ENCODE measurements at places on chromosomes 1 and 21.

DNA sequence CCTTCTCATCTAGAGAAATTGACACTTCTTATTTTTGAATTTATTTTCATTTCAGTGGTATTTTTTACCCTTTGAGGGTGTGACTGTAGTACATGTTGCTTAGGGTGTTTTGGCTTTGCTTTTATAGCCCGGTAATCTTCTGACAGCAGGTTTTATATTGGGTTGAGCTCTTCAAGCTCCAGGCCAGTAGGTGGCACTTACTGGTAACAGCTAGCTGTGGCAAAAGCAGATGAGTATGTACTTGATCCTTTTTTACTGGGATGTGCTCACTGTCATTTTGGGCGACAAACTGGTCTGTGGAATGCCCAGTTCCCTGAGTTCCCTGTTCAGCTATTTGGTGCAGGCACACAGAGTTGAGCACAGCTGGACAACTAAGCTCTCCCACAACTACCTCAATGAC, 916.2 kb upstream of the B3GALT2 start:
- DNase-seq: no peak

DNA sequence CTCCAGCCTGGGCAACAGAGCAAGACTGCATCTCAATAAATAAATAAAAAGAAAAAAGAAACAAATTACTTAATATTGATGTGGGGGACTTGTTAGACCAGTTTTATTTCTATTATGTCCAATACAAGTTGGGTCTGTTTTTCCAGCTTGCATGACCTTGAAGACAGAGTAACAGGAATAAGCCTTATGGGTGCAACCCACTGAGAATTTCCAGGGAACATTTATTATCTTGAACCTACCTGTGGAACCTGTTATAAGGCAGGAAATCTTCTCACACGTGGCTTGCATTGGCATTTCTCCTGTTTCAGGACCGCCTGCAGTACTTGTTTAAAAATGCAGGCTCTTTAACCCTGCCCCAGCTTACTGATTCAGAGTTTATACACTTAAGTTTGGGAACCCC, 64.0 kb downstream of the ZBTB17 start:
- no peak for DNase-seq

DNA sequence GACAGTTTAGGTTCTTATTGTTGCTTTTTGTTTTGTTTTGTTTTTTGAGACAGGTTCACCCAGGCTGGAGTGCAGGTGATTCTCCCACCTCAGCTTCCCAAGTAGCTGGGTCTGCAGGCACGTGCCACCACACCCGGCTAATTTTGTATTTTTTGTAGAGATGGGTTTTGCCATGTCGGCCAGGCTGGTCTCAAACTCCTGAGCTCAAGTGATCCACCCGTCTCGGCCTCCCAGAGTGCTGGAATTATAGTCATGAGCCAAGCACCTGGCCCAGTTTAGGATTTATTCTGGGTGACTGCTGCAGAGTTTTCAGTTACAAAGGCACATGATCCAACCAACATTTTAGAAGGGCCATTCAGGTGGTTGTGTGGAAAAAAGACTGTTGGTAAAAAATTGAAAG, 102.0 kb downstream of the SPAG17 start:
- DNase-seq: no peak

- no peak for DNase-seq
Measured at GRCh38 chr1:51518586-51519047, 449 bp downstream of the EPS15 start.

DNA sequence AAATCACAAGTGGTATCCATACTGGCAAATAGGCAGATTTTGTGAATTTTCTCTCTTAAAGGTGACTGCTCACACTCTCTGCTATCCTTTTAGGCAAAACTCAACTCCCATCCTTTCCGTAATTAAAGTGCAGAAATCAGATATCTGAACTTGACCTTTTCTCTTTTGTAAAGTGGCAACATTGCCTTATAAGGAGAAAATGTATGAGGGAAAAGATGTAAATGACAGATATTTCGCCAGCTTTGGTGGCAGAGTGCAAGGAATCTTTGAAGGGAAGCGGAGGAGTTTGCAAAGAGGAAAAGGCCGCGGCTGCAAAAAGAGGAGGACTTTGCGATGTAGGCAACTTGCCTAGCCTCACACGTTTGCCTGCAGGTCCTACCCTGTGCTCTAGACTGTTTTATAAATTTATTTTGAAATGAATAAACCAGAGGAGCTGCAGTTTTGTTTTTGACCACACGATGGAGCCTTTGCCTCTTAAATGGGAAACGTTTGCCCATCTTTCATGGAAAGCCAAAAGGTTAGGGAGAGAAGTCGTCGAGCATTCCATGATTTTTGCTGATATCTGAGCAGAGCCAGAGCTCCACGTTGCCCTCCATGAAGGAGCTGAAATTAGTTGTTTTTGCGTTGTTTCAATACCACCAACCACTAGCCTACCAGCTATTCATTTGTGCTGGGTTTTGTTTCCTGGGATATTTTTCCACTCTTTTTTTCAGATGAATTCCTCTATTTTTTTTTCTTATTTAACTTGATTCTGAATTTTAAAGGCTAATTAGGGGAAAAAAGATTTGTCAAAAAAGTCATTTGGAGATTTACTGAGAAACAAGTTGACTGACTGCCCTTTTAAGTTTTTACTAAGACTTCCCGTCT, 242.3 kb downstream of the LMX1A start:
- DNase-seq: peak; percentile 73

DNA sequence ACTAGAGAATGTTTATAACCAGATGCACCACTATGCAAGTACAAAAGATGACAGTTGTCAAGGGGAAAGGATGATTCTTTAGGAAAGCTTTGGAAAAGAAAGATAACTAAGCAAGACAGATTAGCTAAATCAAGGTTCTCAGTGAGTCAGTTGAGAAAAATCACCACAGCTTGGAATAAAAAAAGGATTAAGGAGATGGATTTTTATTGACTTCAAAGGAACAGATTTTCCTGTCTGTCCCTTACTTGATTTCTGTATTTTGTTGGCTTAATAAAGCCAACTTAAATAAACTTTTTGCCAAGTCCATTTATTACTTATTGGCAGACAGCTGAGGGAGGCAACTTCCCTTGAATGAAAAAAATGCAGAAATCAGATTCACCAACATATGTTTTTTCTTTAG, 93.9 kb downstream of the NR5A2 start:
- no peak for DNase-seq

- no peak for DNase-seq
Measured at GRCh38 chr1:7582460-7582972, 188.6 kb upstream of the VAMP3 start.

DNA sequence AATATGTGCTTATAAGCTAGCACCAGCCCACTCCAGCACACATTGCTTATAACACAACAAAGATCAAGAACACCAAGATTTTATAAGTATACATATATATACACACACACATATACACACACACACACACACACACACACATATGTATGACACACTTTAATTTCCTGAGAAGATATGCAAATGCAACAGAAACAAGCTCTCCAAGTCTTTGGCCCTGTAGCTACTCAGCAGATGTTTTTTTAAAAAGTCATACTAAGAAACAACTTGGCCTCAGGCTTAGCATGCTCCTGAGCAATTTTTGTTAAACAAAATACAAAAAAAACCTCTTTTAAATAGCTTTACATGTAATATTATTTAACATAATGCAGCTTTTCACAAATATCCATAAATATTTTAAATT, 11.1 kb downstream of the TNFSF18 start:
- no peak for DNase-seq

DNA sequence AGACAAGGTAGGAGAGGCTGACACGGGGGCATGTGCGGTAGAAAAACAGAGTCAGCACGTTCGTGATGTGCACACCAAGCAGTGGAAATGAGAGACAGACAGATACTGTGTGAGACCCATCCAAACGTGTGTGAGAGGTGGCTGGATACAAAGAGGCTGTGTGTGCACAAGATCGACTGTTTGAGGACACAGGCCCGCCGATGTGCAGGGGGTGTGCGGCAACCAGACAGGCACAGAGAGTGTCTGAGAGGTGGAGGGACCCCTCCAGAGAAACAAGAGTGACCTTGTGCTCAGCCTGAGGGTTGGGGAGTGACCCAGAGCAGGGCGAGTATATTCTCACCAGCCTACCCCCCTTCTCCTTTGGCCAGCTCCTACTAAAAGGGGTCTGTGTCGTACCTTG, 97.8 kb upstream of the IPO9 start:
- DNase-seq: no peak

- DNase-seq: peak; percentile 49
Measured at GRCh38 chr21:19123525-19123924, 719.9 kb upstream of the TMPRSS15 start.

DNA sequence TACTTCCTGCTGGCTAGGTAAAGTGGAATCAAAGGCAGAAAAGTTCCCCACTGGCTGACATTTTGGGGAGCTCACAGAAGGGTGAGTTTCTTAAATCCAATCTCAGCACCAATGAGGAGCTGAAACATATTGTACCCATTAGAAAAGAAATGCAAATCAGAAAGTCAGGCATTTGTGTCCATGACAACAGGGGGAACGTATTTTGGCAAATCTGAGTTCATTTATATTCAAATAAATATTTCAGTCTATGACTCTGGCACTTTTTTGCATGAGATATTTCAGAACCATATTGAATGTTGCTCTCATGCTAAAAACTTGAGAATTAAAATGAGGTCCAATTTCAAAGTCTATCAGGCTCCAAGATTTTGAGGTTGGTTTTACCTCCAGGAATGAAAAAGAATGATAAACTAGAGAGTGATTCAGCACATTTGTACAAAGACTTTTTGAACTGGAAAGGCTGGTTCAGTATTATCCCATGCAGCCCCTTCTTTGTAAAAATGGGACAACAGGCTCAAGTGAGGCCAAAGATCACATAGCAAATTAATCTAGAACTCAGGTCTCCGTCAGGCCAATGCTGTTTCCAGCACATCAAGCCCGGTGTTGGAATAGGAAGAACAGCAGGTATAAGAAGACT, 202.2 kb downstream of the RRAGC start:
- no peak for DNase-seq

GRCh38 chr1:34711485-34711884, 43.4 kb upstream of the GJB5 start:
- DNase-seq: no peak

GRCh38 chr1:236862615-236863211, 67.6 kb downstream of the MTR start:
- no peak for DNase-seq

DNA sequence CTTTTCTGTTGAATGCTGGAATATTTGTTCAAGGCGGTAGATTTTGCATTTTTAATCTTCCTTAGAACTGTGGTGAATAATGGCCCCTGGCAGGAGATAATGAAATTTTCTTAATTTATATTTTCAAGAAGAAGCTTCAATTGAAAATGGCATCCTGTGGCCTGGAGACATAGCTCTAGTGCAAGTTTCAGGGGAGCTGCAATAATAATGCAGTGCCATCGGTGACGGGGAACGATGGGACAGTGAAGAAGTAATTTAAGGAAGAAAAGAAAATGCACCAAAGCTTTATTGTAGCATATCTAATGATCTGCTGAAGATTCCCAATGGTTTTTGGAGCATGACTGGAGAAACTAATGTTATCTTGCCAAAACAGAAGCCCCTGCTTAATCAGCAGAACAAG, 128.4 kb downstream of the ADGRL2 start:
- no peak for DNase-seq

- DNase-seq: no peak
Measured at GRCh38 chr1:156754219-156754618, 2.7 kb upstream of the HDGF start.

- DNase-seq: no peak
Measured at GRCh38 chr1:87942165-87942564, 613.5 kb downstream of the LMO4 start.

DNA sequence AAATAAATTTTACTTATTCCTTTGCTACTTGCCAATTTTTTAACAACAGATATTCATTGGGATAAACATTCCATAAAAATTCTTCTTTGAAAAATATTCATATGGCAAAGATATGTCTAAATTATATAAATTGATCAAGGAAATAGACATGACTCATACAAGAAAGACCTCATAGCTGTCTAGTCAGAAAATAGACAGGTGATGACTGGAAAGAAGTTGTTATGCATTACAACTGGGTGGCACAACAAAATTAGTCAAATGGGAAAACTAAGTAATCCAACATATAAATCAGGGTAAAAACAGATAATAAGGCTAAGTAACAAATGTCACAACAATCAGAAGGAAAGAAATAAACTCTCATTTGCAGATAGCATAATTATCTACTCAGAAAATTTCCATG, 92.0 kb downstream of the USH2A start:
- DNase-seq: no peak

DNA sequence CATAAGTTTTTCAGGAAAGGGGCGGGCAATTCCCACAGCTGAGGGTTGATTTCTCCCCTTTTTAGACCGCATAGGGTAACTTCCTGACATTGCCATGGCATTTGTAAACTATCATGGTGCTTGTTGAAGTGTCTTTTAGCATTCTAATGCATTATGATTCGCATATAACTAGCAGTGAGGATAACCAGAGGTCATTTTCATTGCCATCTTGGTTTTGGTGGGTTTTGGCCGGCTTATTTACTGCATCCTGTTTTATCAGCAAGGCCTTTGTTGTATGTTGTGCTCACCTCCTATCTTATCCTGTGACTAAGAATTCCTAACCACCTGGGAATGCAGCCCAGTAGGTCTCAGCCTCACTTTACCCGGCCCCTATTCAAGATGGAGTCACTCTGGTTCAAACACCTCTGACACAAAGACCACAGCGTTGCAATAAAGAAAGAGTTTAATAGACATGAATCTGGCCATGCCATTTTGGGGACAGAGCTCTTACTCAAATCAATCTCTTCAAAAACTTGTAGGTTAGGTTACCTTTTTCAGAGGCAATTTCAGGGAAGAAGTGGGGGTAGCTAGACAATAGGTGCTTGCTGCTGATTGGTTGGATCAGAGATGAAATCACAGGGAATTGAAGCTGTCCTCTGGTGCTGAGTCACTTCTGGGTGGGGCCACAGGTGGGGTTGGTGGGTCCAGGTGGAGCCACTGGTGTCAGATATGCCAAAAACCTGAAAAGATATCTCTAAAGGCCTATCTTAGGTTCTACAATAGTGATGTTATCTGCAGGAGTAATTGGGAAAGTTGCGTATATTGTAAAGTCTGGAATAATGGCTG, 23.3 kb downstream of the TBX19 start:
- DNase-seq: no peak

DNA sequence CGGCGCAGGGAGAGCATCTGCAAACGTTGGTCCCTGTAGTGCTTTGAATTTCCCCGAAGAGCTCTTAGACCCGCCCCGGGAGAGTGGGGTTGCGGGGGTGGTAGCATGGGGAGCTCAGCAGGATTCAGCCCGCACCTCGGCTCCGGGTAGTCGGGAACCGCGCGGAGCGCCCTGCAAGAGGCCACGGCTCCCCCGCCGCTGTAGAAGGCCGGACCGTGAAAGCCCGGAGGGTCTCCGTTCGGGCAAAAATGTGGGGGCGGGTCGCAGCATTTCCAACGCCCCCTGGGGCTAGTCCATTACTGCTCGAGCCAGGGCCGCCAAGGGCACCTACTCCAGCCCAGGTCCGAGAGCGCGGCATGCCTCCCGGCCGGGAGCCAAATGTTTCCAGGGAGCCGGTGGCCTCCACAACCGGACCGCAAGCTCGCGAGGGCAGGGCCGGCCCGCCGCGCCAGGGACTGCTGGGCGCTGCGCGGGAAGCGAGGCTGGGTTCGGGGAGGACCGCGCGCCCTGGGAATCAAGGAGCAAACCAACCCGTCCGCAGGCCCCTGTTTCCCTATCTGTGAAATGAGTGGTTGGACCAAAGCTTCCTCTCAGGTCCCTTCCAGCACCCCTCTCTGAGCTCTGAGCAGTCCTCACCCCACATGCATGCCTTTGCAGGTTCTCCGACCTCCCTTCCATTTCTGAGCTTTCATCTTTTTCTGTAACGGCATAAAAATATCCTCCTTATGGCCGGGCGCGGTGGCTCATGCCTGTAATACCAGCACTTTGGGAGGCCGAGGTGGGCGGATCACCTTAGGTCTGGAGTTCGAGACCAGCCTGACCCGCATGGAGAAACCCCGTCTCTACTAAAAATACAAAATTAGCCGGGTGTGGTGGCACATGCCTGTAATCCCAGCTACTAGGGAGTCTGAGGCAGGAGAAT, 775 bp upstream of the TMEM63A start:
- no peak for DNase-seq
